NCI-H510A treated with DMSO at 0.1 percent for 48 hours (cell line): ENCODE measurements at places on chromosomes 3 and 15.

DNA sequence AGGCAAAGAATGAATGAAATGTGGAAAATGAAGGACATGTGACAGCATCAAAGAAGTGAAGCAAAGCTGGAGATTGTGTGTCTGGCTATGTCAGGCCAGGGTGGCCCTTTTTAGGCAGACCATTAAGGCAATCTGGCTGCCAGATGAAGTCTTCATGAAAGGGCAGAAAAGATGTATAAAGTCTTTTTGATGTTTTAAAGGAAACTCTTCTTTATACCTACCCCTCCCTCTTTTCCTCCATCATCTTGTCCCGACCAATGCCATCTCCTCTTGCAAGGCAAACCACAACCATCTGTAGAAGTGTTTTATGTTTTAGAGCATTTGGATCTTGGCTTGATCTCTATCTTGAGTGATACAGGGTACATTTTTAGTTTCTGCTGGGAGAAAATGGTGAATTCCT is 259.2 kb downstream of the LSAMP start:
- DNase-seq, result no peak

DNA sequence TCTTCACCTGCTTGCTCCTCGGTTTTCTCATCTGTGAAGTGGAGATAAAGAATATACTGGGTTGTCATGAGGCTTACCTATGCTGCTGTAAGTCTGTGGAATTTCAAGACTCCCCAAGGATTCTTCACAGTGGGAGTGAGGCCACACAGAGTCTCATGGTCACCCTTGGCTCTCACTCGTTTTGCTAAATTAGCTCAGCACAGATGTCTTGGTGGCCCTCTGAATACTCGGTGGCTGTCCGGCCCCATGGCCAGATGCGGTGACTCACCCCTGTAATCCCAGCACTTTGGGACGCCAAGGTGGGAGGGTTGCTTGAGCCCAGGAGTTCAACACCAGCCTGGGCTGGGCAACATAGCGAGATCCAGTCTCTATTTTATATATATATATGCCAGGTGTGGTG is 5.0 kb upstream of the CHCHD6 start:
- no peak for DNase-seq

DNA sequence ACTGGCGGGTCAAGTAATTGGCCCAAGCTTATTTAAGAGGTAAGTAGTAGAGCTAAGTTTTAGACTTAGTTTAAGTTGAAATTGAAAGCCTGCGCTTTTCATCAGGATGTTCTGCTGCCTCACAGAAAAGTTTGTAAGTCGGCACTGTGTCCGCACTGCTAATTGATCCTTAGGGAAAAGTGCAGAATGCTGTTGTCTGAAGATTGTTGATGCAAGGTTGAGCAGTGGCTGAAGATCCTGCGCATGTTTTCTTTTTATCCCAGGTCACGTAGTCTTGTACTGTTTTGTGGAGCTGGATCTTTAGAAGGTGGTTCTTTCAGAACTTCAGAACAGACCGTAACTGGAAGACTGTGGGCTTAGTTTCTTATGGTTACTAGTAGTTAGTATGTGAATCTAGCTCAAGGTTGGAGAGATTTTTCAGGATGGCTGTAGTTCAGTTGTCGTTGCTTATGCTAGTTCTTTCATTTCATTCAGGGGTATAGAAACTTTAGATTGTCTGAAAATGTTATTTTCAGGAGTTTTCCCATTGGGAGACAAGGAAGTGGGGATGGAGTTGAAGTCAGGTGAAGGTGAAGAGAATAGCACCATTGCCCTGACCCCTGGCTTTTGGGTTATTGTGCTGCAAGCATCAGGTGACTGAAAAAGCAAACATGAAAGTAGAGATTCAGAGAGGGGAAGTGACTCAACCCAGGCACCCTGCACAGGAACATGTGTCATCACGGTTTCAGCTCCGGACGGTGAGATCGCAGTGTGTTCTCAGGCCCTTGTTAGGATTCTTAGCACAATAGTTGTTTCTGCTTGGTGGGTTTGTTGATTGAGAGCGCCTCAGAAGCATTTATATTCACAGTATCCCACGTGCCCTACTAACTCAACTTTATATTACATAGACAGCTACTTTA is 32.8 kb downstream of the AKAP13 start:
- DNase-seq, result peak; percentile 23

GRCh38 chr3:12255393-12255792 is 33.5 kb upstream of the PPARG start:
- DNase-seq, result no peak

GRCh38 chr3:169286214-169286613 is 377.3 kb downstream of the MECOM start:
- peak; percentile 45 for DNase-seq

- DNase-seq, result no peak
Observed at GRCh38 chr3:23701716-23702597, 103.8 kb upstream of the UBE2E1 start.

GRCh38 chr3:46233194-46233593 is 9.1 kb upstream of the CCR3 start:
- no peak for DNase-seq

GRCh38 chr3:33064929-33065328 is 32.0 kb downstream of the GLB1 start:
- DNase-seq, result no peak

GRCh38 chr3:71905426-71905825 is 120.5 kb upstream of the PROK2 start:
- no peak for DNase-seq

GRCh38 chr3:69749461-69749860 is 10.2 kb downstream of the MITF start:
- DNase-seq, result no peak

- no peak for DNase-seq
Observed at GRCh38 chr3:49998326-49998725, 58.4 kb downstream of the RBM6 start.

- DNase-seq, result no peak
Observed at GRCh38 chr15:62998262-62998890, 44.2 kb upstream of the TPM1 start.
